Astrocyte of the spinal cord (primary cell): ENCODE measurements at places on chromosomes 13 and 19.

- peak; percentile 95 for DNase-seq
These were observed 759 bp downstream of the PPP1R15A start for GRCh38 chr19:48872884-48873475.

DNA sequence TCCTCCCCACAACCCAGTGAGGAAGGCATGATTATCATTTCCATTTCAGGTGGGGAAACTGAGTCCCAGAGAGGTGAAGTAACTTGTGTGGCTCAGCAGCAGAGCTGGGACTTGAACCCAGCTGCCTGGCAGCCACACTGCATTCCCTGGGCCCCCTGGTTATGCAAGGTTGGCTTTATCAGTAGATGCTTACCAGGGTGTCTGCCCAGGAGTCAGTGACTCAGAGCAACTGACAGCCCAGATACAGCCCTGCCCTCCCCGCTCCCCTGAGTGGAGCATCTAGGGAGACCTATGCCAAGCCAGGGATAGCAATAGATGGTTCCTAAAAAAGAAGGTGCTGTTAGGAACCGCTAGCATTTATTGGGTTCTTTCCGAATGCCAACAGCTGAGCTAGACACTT is 5.9 kb downstream of the IGLON5 start:
- DNase-seq, result no peak

DNA sequence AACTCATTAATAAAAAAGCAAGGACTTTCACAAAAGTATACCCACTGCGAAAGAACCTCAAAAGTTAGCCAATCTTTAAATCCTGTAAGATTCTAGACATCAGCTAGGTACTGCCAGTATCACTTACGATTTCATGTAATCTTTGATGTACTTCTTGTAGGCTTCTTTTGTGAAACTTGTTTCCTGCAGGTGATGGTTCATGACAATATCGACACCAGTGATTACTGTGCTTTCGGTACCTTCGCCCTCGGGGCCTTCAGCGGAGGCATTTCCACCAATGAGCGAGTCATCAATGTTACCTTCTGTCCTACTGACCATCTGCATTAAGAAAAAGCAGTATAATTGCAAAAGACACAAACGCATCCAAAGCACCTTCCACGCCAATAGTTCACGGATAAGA is 1.1 kb downstream of the TPT1 start:
- no peak for DNase-seq

DNA sequence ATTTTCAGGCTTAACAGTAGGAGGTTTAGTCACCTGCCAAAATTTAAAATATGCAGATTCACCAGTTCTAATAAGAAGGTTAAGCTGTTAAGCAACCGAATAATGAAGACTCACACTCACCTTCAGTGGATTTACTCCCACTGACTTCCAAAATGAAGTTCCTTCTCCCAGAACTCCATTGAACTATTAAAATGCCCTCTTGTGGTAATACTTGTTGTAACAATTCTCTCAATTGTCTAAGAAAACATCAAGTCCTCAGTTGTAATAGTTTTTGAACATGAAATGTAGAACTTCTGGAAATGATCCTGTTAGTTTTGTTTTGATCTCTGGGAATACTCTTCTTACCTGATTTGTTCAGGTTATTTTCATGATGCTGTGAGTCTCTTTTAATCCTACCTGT is 522.0 kb upstream of the ATXN8OS start:
- no peak for DNase-seq

DNA sequence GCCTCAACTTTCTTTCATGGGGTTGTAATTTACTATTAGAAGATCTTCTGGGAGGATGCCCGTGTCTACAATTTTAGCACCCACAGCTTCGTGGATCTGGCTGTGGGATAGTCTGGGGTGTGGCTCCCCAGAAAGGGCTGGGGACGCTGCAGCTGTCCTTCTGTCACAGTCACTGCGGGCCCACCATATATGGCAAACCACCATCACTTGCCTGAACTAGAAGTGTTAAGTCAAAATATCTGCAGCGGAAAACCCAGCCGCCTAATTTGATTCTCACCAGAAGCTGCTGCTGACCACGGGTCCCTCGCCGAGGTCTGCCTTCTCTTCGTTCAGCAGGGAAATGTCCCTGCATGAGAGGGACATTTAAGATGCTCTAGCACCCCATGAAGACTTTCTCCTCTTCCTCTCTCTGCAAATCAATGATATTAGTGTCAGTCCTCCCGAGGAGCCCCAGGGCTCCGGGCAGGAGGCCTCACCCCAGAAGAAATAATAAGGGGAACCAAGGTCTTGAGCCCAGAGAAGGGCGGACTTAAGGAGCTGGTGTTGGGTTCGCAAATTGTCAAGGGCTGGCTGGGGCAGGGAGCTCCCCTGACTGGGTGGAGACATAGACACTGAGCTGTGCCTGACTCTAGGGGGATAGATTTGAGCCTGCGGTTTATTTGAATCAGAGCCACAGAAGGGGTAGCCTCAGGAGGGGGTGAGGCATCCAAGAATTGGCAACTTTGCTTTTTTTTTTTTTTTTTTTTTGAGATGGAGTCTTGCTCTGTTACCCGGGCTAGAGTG is 3.0 kb upstream of the MATK start:
- no peak for DNase-seq

DNA sequence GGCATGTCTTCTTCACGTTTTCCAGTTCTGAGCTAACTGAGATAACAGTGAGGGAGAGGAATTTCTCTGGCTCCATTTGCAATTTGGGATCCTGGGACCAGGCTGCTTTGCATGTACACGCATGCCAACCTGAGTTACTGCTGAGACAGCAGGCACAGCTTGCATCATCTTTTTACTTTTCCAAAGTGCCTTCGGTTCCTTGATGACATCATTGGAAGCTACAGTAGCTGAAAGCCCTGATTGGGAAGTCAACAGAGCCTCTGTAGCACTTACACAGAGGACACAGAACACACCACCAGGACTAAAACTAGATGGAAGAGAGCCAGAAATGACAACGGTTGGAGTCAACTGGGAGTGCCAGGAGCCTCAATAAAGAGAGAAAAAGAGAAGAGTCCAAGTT is 399.1 kb upstream of the GPC6 start:
- no peak for DNase-seq

GRCh38 chr13:61410669-61411297 is 4.9 kb downstream of the PCDH20 start:
- peak; percentile 33 for DNase-seq

- DNase-seq, result no peak
These were observed 14.5 kb upstream of the DOCK9 start for GRCh38 chr13:98992355-98992754.

- no peak for DNase-seq
These were observed 165.0 kb downstream of the USP12 start for GRCh38 chr13:27006519-27007161.

- DNase-seq, result no peak
These were observed 47.7 kb downstream of the FLT1 start for GRCh38 chr13:28447206-28447605.

- no peak for DNase-seq
These were observed 14.2 kb upstream of the TUBGCP3 start for GRCh38 chr13:112602189-112602588.

GRCh38 chr13:64697226-64697625 is 2532.9 kb downstream of the PCDH9 start:
- DNase-seq, result no peak

- no peak for DNase-seq
These were observed 10.1 kb downstream of the NANOS3 start for GRCh38 chr19:13887018-13887436.

- peak; percentile 73 for DNase-seq
These were observed 2.3 kb downstream of the HTR2A start for GRCh38 chr13:46894568-46894967.

- no peak for DNase-seq
These were observed 19.0 kb downstream of the EPS8L1 start for GRCh38 chr19:55094456-55095259.

DNA sequence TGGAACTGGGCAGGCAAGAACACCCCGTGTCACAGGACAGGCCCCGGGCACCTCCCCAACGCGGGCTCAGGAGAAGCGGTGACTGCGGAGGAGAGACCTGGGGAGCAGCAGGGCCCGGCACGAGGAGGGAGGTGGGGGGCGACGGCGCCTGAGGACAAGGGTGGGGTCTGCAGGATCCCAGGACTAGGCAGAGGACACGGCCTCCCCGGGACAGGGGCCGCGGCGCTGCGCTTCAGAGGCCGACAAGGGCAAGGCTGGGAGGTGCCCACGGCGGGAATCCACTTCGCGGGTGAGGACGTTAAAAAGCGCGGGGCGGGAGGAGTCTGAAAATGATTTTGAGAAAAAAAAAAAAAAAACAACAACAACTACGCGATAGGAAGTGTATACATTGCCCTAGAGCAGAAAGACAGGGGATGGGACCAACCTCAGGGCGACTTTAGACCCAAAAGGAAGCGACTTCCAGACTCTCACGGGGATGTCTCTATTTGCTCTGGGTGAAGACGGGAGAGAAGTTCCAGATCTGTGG is 44.9 kb downstream of the ZNF611 start:
- no peak for DNase-seq

DNA sequence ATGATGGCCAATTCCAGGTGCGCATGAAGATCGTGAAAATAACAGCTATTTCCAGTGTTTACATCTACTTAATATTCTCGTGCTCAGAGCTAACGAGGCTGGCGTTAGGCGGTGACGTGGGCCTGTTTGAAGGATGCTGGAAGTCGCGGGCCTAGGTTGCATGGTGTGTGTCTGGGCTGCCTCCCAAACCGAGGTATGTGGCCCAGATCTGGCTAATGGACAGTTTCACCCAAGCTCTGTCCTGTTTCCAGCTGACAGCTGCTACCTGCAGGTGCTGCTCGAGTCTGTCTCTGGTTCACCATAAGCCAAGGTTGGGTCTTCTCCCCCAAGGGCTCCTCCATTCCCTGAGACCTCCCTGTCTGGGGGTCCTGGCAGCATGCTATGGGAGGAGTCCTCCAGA is 40.5 kb upstream of the KCTD15 start:
- no peak for DNase-seq

- peak; percentile 22 for DNase-seq
These were observed 528.4 kb downstream of the DCT start for GRCh38 chr13:93951108-93951507.

DNA sequence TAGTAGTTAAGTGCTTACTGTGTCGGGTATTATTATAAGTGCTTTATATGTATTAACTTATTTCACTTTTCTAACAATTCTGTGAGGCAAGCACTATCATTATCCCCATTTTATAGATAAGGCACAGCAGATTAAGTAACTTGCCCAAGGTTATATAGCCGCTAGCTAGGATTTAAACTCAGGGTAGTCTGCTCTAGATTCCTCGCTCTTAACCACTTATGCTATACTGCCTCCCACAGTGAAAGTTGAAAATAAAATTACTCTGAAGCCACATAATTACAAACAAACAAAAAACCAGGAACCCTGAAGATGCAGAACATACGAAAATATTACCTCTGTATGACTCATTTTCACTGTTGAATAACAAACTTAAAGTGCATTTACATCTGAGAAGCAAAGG is 3.9 kb downstream of the TEX30 start:
- no peak for DNase-seq

DNA sequence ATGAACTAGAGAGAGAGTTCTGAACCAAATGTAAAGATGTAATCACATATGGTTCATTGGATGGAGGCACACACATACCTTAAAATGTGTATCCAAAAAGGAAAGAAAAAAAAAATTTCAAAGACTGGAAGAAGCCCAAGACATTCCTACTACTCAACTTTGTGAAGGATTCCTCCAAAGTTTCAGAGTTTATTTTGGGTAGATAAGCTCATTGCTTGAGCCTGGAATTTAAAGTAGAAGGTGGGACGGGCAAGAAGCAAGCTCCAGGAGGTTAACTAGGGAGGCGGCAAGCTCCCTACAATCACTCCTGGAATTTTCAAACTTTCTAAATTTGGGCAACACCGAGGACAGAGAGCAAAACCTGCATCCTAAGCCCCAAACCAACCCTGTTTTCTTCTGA is 1.9 kb downstream of the TSHZ3 start:
- no peak for DNase-seq

- DNase-seq, result no peak
These were observed 6.6 kb downstream of the MICOS13 start for GRCh38 chr19:5673752-5674151.

- no peak for DNase-seq
These were observed 52.7 kb upstream of the FAM216B start for GRCh38 chr13:42728507-42729180.

DNA sequence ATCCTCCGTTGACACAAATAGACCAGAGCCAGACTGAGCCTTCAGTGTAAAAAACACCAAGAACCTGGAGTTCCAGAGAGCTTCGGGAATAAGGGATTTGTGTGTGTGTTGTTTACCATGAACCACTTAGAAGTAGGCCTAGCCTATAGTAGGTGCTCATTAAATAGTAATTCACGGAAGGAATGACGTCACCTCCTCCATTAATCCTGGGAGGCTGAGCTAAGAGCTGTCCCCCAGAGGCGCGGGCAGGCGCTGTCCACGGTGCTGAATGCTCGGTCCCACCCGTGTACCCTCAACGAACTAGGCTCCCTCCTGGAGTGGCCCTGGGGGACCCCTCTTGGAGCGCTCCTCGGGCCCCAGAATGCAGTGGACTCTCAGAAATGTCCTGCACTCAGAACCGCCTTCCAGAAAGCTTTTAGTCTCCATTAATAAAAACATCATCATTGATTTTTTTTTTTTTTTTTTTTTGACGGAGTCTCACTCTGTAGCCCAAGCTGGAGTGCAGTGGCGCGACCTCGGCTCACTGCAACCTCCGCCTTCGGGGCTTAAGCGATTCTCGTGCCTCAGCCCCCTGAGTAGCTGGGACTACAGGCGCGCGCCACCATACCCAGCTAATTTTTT is 6.5 kb downstream of the UNC13A start:
- peak; percentile 13 for DNase-seq

- no peak for DNase-seq
These were observed 439.5 kb downstream of the FGF9 start for GRCh38 chr13:22110368-22110767.

GRCh38 chr13:109361562-109362289 is 424.7 kb downstream of the IRS2 start:
- no peak for DNase-seq

DNA sequence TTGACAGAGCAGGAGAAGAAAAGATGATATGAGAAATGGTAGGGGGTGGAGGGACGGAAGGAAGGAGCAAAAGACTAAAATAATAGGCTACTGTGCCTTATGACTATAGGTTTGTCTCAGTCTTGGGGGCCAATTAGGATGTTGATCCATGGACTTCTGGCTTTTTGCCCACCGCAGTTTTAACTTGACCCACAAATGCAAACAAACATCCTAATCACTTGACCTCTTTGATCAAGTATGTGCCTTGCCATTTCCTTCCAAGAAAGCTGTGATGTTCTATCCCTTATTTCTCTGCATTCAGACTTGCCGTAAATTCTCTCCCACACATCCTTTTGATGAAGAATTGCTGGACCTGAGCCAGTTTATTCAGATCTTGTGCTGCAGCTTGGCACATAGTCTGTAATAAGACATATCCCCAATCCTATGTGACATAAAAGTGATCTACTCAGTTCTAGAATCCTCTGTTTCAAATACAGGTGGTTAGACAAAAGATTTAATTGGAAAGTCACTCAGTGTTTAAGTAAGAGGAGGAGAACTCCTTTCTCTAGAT is 62.8 kb downstream of the TPT1 start:
- no peak for DNase-seq

GRCh38 chr13:31797154-31797775 is 57.9 kb downstream of the RXFP2 start:
- peak; percentile 57 for DNase-seq
